HS-5 (cell line): ENCODE measurements at places on chromosomes 16 and 17.

DNA sequence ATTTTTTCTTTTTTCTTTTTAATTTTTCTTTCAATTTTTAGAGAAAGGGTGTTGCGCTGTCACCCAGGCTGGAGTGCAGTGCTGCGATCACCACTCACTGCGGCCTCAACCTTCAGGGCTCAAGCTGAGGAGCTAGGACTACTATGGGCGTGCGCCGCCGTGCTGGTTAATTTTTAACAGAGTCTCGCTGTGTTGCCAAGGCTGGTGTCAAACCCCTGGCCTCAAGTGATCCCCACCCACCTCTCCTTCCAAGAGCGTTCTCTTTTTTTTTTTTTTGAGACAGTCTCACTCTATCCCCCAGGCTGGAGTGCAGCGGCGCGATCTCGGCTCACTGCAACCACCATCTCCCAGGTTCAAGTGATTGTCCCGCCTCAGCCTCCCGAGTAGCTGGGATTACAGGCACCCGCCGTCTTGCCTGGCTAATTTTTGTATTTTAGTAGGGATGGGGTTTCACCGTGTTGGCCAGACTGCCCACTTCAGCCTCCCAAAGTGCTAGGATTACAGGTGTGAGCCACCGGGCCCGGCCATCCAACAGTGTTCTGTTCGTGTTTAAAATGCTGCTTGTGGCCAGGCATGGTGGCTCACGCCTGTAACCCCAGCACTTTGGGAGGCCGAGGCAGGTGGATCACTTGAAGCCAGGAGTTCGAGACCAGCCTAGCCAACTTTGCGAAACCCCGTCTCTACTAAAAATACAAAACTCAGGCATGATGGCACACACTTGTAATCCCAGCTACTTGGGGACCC, 14.5 kb upstream of the RPL13 start:
- no peak for DNase-seq

- no peak for DNase-seq
Observed at GRCh38 chr17:32116937-32117336, 25.4 kb upstream of the RHOT1 start.

- peak; percentile 63 for DNase-seq
Observed at GRCh38 chr17:66383333-66383732, 80.9 kb downstream of the PRKCA start.

GRCh38 chr16:77273815-77274214, 74.6 kb downstream of the SYCE1L start:
- DNase-seq, result no peak

- peak; percentile 80 for DNase-seq
Observed at GRCh38 chr17:77476931-77477805, 336.4 kb downstream of the SEC14L1 start.

GRCh38 chr17:3647769-3648555, 11.4 kb downstream of the CTNS start:
- DNase-seq, result no peak

DNA sequence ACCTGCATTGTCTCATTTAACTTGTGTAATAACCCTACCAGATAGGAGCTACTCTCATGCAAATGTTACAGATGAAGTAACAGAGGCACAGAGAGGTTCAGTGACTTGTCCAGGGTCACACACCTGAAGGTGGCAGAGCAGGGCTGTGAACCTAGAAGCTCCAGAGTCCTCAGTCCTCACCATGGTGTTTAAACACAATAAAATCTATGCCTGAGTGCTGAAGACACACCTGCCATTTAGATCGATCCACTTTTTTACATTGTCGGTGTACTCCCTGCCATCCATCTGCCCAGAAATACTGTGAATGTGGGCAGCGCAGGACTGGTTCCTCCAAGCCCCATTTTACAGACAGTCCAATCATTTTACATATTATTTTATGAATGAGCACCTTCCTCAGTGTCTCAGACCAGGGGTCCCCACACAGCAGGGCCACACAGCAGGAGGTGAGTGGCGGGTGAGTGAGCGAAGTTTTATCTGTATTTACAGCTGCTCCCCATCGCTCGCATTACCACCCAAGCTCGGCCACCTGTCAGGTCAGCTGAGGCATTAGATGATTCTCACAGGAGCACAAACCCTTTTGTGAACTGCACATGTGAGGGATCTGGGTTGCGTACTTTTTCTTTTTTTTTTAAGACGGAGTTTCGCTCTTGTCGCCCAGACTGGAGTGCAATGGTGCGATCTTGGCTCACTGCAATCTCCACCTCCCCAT, 5.6 kb downstream of the IL4R start:
- DNase-seq, result no peak

DNA sequence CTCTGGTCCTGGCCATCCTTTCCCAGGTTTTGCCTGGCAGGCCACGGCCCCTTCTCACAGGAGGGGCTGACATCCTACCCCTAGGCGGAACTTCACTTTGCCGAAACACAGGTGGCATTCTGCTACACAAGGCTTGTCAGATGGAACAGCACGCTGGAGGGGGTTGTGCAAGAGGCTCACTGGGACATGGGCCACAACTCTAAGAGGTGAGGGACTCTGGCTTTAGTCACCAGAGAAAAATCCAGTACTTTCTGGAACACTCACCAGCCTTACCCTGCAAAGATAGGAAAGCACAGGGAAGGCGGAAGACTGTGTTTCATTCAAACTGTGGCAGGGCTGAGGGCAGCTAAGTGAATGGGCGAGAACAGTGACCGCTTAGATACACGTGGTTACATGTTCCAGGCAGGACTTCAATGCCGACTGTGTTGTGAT, 18.3 kb downstream of the CDC42EP4 start:
- DNase-seq, result no peak

DNA sequence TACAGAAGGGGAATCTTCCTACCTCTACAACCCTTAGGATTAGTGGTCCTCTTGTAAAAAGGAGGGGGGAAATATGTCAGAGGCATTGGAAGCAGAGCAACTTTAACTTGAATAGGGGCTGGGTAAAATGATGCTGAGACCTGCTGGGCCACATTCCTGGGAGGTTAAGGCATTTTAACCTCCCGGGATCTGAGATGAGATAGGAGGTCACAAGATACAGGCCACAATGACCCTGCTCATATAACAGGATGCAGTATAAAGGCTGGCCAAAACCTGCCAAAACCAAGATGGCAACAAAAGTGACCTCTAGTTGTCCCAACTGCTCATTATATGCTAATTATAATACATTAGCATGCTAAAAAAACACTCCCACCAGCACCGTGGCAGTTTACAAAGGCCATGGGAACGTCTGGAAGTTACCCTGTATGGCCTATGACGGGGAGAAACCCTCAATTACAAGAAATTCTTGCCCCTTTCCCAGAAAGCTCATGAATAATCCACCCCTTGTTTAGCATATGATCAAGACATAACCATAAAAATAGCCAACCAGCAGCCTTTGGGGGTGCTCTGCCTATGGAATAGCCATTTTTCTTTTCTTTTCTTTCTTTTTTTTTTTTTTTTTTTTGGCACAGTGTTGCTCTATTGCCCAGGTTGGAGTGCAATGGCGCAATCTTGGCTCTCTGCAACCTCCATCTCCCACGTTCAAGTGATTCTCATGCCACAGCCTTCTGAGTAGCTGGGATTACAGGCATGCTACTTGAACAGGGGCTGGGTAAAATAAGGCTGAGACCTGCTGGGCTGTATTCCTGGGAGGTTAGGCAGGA, 6.2 kb upstream of the C1QTNF1 start:
- DNase-seq, result no peak

DNA sequence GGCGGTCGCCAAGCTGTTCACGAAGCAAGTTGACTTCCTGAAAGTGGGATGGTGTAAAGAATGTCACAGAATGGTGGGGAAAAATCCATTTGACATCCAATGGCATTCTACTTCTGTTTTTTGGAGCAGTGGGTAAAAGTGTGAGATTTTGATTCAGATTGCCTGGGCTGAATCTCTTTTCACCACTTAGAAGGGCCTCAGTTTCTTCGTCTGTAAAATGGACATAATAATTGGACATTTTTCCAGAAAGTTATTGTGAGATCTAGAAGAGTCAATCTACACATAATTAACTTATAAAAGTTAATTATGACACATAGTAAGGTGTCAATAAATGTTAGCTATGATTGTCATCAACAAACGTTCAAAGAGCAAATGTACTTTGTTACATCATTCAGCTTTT, 3.0 kb downstream of the KRT40 start:
- DNase-seq, result no peak

GRCh38 chr16:63426275-63426870, 1390.1 kb upstream of the CDH8 start:
- DNase-seq, result no peak
